ENCODE measurements at places on chromosomes 4 and X.
A peak's percentile ranks its signal among the peaks of the same experiment; 100 is the strongest.

GRCh38 chr4:1754336-1754735 is 33.0 kb downstream of the TACC3 start:
- no peak for DNase-seq

DNA sequence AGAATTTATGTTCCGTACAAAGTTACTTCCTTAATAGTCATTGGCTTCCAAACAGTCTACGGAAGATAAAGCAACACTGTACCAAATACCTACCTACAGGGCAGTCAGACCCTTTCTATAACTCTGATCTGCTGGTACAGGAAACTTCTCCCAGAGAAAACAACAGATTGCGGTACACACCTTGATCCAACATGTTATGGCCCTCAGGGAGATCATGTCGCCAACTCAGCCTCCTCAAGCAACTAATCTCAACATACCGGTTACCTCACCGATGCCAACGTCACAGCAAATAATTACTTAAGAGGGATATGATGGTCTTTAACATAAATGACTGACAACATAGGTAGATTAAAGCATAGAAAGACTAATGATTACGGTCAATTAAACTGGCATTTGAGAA is 70.4 kb downstream of the RFC1 start:
- no peak for DNase-seq

- DNase-seq: no peak
Measured at GRCh38 chr4:6384541-6384940, 87.9 kb downstream of the PPP2R2C start.

DNA sequence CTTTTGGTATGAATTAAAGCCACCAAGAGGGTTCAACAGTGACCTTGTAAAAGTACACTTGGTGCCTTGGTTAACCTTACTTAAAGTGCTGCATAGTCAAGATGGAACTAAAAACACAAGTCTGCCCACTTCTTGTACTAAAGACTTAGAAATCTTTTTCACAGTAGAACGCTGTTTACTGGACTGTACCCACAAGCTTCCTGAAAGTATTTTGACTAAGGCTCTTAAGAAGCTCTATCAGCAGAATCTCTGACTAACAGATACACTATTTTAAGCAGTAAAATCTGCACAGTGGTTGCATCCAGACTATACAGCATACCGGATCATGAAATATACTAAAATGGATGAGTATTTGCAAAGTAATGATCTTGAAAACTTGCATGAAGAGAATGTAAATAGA is 7.2 kb downstream of the RAB28 start:
- DNase-seq: no peak

DNA sequence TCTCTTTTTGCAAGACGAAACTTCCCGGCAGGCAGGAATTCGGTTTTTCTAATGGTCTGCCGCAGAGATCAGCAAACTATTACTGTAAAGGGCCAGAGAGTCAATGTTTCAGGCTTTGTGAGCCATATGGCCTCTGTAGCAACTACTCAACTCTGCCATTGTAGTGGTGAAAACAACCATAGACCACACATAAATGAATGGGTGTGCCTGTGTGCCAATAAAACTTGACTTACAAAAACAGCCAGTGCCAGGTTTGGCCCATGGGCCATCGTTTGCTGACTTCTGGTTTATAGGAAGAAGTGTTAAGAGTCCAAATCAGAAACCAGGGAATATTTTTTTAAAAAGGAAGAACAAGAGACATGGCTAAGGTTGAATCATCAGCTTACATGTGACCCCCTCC is 163.0 kb downstream of the SH3KBP1 start:
- peak; percentile 50 for DNase-seq

DNA sequence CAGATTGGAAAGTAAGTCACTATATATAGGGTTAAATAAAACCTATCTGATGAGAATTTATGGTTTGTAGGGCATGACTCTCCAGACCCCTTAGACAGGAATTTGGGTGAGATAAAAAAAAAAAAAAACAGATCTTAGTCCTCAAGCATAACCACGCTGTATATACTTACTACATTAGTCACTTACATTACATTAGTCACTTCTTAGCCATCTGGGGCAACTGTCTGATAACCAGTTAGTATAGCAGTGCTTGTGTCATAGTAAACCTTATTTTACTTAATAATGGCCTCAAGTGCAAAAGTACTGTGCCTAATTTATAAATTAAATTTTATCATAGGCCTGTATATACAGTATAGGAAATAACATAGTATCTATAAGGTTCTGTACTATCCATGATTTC is 60.2 kb upstream of the RPS6KA6 start:
- no peak for DNase-seq

GRCh38 chrX:23773601-23774175 is 9.3 kb upstream of the SAT1 start:
- peak; percentile 73 for DNase-seq

DNA sequence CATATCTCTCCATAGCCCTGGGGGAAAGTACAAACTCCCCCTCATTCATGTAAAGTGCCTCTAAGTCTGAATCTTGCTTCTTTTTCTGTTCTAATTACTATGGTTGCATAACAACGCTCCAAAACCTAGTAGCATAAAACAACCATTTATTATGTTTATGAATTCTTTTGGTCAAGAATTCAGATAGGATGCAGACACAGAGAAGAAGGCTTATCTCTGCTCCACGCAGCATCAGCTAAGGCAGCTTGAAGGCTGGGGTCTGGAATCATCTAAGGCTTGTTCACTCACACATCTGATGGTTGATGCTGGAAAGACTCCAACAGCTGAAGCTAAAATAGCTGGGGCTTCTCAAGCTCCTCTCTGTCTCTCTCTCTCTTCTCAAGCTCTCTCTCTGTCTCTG is 564.5 kb downstream of the ZNF674 start:
- DNase-seq: no peak

DNA sequence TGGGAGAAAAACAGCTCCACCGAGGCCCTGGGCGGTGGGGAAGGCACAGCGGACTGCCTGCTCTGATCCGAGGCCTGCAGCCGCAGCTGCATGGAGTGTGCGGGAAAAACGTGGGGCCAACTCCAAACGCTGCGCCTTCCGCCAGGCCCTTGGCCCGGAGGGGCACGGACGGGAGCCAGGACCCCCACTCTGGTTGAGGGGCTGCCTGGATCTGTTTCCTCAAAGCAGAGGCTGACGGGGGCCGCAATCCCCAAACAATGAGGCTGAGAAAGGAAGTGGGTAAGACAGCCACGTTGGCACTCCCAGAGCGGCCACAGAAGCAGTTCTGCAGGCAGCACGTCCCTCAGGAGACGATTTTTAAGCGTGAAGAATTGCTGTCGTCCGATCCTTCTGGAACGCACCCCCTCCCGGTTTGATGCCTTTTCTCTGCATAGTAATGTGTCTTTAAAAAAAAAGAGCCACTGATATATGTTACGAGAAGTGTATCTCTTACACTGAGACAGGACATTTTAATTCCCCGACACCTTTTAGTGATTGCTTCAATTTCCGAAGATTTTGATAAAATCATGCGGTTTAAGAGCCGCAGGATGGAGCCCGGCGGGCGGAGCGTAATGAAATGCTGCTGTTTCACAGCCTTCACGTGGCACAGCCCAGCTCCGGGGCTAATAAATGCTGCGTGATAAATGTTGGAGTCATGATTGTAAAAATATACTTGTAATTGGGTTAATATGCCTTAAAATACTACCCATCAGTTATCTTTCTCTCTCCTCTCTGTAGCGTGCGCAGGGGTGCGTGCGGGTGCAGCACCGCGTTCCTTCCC is 85.7 kb downstream of the FAM53A start:
- no peak for DNase-seq

DNA sequence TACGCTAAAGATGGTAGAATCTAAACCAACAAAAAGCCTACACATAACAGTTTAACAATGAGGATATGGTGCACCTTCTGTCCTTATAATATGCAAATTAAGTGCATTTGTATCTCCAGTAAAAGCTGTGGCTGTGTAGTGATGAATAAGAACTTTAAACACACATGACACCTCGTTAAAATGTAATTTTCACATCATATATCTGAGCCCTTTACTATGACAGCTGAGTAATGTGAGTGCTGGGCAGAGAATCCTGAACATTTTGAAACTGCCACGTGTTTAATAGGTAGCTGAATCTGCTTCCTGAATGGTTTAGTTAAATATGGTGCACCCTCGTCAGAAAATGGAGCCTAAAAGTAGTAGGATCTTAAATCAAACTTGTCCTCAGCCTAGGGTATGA is 540.8 kb downstream of the ADGRL3 start:
- DNase-seq: no peak

DNA sequence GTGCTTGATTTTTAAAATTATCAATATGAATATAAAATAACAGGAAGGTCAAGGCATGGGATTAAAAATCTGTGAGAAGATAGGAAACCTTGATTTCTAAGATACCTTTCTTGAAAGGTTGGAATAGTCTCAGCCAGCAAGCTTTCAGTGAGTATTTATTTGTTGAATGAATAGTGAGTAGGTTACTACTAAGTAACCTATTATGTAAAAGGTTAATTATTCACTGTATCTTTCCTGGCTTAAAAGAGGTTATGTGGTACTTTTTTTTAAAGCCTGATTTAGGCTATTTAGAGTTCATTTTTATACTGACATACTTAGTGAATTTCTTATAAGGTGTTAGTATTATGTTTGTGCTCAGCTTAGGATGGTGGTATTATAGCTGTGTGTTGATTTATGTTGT is 123.5 kb downstream of the PTPN13 start:
- no peak for DNase-seq

DNA sequence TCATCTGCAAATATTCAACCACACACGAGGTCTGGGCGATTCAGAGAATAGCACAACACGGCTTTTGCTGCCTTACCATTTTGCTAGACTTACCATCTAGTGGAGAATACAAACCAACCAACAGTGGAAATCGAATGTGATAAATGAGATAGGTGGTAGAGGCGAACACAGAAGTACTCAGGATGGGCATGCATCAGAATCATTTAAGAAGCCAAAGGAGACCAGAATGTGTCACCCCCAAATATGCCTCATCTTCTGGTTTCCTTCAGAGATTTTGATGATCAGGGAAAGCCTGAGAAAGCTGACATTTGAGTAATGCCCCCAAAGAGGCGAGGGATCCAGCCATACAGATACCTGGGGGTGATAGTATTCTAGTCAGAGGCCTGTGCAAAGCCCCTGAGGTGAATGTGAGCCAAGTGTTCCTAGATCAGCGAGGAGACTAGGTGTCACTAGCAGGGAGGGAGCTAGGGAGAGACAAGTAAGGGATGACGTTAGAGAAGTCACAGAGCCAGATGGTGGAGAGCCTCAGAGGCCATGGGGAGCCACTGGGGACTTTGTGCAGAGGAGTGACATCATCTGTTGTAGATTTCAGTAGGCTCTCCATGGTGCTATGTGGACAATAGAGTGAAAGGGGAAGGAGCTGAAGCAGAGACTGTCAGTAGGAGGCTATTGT is 1.7 kb downstream of the MTMR1 start:
- peak; percentile 41 for DNase-seq

DNA sequence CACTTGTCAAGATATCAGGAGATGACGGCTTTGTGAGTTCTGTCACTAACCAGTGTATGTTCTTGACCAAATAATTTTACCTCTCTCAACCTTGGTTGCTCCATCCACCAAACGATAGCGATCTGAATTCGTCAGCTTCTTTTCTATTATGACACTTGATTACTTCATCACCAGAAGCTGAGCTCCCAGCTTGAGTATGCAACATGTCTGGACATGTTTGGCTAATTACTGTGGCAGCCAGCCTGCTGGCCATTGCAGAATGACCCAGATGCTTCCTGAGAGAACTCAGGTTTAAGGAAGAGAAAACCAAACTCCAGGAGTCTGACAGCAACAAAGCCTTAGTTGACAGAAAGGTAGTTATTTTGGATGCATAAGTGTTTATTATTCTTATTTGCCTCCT is 46.4 kb upstream of the PARM1 start:
- no peak for DNase-seq

GRCh38 chr4:155026715-155027114 is 181.7 kb upstream of the NPY2R start:
- no peak for DNase-seq

DNA sequence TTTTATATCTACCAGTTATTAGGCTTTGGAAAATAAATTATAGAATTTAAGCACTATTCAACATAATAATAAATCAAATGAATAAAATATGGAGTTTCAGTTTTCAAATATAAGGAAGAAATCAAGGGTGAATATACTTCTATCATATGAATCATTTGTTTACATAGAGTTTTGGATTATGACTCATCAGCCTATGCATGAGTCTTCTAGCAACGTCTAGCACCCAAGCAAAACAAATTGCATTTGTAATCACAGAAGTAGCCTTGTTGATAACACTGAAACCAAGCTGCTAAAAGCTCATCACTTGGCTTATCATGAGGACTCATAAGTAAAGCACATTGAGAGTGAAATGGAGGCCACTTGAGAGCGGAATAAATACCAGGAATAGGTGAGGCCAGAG is 434.6 kb downstream of the PCDH11X start:
- no peak for DNase-seq

DNA sequence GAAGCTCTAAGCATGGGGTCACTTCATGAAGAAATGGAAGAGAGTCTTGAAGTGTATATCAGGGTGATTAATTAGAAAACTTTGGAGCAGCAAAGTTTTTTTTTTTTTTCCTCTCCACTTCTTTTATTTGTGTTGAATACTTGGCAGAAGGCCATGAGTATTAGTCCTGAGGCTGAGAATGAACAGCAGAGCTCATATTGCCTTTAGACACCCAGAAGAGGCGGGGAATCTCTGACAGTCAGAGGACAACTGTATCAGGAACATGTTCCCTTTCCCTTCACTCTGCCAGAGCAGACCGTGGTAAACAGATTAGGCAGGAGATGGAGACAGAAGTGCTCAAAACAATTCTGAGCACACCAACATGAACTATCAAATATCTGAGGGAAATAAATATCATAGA is 300.9 kb downstream of the FAM47A start:
- DNase-seq: no peak

DNA sequence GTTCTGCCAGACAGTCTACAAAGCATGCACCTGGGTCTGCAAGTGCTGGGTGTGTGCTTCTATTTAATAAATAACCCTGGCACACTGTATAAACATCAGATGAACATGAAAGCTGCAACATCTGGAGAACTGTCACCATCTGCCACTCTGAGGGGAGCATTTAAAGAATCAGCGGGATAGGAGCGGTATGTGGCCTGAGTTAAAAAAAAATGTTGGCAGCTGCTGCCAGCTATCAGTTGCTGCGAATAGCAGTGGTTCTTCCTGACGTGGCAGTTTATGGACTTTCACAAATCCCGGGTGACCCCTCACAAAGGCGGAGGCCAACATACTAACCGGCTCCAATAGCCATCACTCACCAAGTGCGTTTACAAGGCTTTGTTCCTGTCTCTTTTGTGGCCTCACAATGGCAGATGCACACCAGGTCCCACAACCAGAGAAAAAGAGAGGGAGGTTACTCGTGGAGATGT is 95.1 kb downstream of the RASL11B start:
- DNase-seq: no peak

- no peak for DNase-seq
Measured at GRCh38 chr4:182496408-182496807, 253.2 kb downstream of the TENM3 start.

GRCh38 chr4:168409089-168409801 is 71.0 kb downstream of the DDX60L start:
- DNase-seq: no peak

DNA sequence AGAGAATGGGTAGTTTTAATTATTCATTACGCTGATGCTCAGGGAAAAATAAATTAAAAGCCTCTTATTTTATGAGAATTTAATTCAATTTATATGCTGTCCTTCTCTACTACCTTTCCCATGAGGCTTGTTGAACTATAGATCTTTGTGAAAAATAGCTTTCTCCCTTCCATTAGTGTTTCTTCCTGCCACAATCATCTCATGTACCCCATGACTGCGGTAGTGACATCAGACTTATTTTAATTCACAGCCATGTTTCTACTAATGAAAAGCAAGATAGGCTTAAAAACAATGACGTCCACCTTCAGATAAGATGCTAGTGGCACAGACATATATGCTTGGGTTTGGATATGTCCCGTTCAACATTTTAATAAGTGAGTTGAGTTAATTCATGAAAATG is 87.4 kb upstream of the TMEM47 start:
- no peak for DNase-seq
